ENCODE measurements at places on chromosomes 2 and 18. TPM values are rescaled to one million over a fixed set of nuclear protein-coding genes. Genes with fewer than 3 reads are reported as not detected.

The ONECUT2 gene
- total RNA-seq, result under 0.01 TPM

The CNGA3 gene
- 0.18 TPM for total RNA-seq

The ACTG2 gene
- total RNA-seq, result 2.4 TPM

The LINC00305 gene
- not detected for total RNA-seq

The CYS1 gene
- 7.0 TPM for total RNA-seq

The IWS1 gene
- 37.7 TPM for total RNA-seq

The ATIC gene
- total RNA-seq, result 28.0 TPM

The INHA gene
- total RNA-seq, result 0.18 TPM

Measured in fibroblast of the aortic adventitia (primary cell).